ENCODE measurements at places on chromosomes 13 and 19.

DNA sequence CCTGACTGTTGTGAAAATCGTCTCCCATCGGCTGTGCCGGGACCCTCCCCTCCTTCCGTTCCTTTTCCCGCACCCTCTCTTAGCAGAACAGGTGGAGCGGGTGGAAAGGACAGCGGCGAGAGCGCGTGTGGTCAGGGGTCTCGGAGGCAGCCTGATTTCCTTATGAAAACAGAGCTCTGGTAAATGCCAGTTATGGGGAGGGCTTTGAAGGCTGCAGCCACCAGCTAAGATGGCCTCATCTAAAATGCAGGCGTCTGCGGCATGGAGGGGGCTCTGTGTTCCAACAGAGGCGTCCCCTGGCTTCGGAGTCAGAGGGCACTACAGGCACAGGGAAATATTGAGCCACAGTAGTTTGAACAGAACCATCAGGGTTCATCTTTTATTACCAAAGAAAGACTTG lies 93.8 kb upstream of the SOX1 start:
- DNase-seq: no peak

- DNase-seq: no peak
These were observed 6.8 kb upstream of the GRIN3B start for GRCh38 chr19:993361-993830.

GRCh38 chr19:31943191-31943661 lies 402.2 kb upstream of the ZNF507 start:
- DNase-seq: no peak

- no peak for DNase-seq
These were observed 316.0 kb downstream of the FOXO1 start for GRCh38 chr13:40350283-40350992.

- DNase-seq: no peak
These were observed 350.9 kb upstream of the TMTC4 start for GRCh38 chr13:101025519-101025918.

DNA sequence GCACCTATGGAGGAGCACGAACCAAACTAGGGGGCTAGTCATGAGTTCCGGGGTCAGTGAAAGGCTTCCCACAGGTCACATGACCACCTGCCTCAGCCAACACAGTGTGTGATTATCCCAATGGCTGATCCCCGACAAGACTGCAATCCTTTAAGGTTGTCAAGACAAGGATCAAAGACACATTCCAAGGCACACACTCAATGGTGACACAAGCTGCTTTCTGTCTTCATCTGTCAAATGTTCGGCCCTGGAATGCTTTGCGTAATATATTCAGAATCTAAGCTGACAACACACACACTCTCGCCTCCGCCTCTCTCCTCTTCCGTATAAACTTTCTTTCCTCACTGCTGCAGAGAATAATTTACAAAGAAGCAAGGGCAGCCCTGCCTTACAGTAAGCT lies 11.7 kb downstream of the RANBP3 start:
- DNase-seq: no peak

GRCh38 chr19:34733746-34734536 lies at the start of gene ZNF181:
Gene ZNF181, plus strand, starts transcription at chr19:34734243. Its CDS starts 795 bp downstream, at chr19:34735038.
- DNase-seq: peak; percentile 64

DNA sequence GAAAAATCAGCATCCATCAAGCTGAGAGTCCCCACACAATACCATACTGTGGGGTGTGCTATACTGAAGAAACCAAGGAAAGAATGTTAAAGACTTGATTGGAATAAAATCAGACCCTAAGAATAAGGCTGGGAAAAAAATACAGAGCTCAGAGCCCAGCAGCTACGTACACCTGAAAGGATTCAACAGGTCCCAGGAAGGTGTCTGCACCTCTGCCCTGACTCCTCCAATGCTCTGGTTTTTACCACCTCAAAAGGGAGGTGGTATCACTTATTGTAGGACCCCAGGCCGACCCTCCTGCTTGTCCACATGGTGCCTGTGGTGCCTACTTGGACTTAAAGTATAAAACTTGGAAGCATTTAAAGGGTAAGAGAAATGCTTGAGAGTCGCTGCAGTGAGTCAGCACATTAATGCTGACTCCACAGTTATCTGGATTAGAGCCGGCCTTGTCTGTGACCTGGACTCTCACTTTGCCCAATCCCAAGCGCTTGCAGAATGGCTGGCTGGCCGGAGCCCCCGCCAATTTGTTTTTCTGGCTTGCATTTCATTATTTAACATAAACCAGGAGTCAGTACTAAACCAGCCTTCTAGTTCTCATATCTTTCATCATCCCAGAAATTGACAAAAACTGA lies 110.1 kb downstream of the FGF14 start:
- DNase-seq: no peak

GRCh38 chr19:4057931-4058692 lies 8.6 kb downstream of the ZBTB7A start:
- DNase-seq: peak; percentile 41

GRCh38 chr13:50726164-50726563 lies 117.3 kb downstream of the DLEU7 start:
- no peak for DNase-seq

DNA sequence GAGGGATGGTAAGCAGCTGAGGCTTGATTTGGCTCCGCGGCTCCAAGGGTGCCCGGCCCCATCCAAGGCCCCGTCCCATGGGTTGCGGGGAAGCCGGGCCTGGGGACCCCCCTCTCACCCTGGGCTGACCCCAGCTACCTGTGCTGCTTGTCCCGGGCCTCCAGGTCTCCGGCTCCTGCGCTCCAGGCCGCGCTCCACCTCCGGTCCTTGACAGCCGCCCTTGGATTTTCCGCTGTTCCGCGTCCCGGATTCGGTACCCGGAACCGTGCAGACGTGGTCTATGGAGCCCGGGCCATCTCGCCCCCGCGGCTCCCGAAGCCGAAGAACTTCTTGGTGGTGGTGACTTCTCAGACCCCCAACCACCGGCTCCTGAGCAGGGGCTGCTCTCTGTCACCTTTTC lies 48.3 kb upstream of the C1QTNF9B start:
- DNase-seq: no peak

DNA sequence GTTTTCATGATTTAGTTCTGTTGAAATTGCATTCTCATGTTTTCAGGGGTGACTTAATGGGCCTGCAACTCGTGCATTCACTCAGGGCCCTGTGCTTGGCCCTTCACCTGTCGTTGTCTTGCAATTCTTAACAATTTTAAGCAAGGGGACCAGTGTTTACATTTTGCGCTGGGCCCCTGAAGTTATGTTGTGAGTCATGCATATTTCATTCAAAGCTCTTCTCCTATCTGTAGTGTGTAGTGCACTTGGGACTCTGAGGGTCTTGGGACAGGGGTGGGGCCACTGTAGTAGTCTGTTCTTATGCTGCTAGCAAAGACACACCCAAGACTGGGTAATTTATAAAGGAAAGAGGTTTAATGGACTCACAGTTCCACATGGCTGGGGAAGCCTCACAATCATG lies 211.2 kb upstream of the RXFP2 start:
- no peak for DNase-seq

DNA sequence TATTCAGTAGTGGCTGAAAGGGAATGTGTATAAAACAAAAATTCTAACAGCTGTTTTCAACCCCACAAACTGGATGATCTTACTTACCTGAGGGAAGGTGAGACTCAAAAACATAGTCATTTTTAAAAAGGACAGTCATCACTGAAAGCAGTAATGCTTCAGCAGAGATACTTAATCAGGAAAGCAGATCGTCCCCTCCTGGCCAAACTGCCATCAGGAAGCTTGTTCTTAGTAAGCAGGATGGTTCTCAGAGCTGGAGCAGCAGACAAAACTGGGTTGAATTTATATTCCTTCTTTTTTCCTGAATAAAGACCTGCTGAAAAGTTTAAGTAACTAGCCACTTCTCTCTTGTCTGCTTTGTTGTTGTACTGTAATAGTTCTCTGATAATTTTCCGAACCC lies 1156.5 kb downstream of the OLFM4 start:
- no peak for DNase-seq

GRCh38 chr13:71603255-71603654 lies 263.7 kb downstream of the DACH1 start:
- DNase-seq: no peak

DNA sequence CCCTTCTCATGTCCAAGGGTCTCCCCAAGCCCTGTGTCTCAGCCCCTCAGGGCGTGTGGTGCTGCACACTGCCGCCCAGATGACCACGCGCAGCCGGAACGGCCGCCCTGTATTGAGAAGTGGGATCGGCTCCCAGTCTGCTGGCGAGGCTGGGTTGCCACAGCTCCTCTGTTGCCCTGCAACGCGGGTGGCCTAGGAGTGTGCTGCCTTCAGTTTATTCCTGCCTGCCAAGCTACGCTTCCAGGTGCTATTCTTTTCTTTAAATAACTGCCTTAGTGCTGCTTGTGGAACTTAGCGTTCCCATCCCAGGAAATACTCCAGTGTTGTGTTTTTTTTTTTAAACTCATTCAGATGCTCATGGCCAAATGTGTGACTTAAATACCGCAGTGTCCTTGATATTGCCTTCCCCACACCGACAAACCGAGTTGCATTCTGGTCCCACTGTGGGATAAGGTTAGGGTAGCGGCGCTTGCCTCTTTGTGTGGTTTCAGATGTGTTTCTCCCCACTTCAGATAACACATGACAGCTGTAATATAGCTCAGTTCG lies 16.6 kb downstream of the ACTN4 start:
- DNase-seq: no peak

DNA sequence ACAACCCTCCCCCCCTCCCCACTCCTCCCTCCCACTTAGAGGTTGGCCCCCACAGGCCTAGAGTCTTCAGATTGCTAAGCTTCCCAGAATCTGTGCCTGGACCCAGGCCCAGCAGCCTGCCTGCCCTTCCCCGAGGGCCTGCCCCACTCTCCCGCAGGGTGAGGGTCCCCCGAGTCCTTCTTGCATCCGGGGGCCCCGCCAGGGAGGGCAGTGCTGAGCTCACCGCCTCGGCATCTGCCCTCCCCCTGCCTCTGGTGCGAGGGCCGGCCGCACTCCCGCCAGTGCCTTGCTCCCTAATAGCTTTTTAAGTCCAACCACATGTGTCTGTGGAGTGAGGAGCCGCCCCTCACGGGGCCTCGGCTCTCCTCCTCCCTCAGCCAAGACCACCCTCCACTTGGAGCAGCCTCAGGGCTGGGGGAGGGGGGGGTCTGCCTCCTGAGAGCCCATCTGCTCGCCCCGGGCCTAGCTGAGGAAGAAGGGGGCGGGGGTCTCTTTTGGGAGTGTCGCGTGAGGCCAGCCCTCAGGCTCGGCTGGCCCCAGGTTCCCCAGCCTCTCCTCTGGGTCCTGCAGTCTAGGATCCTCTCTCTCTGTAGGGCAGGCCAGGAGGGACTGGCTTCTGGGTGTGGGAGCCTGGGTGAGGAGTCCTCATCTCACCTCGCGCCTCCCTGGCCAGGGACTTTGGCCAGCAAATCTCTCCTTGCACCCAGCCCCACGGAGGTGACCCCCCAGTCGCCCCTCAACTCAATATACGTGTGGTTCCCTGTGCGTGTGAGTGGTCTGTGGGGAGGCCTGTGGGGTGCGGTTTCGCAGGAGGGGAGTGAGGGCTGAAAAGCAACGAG lies 47.2 kb downstream of the LYL1 start:
- no peak for DNase-seq

DNA sequence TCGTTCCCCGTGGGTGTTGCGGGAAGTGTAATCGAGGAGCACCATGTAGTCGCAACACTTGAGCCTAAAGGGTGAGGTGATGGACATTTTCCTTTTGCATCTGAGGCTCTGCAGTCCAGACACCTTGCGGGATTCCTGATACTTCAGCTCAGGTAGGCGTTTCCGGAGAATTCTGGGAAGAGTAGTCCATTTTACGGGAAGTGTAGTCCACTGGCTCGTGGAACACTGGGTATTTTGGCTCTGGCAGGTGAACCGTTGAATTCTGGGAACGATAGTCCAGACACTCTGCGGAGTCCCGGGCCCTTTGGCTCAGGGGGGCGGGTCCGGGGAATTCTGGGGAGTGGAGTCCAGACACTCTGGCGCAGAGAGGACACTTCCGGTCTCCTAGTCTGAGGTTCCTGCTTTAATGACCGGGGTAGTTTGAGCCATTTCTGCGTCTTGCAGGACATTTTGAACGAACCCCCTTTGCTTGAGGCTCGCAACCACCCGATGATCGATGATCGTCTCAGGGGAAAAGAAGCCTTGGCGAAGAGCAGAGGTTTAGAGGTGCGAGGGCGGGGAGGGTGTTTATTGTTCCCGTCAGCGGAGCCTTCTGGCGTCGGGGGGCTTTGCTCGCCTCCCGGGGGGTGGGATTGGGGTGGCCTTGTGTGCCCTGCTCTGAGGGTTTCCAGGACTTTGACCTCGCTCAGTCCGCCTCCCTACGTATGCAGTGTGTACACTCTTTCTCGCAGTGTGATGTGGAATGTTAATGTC lies at the start of gene ZNF223:
Gene ZNF223 (plus strand): TSS at position 387 of the 753 bp plus-strand sequence. CDS start 3,141 bp downstream, outside the sequence.
- DNase-seq: peak; percentile 48

DNA sequence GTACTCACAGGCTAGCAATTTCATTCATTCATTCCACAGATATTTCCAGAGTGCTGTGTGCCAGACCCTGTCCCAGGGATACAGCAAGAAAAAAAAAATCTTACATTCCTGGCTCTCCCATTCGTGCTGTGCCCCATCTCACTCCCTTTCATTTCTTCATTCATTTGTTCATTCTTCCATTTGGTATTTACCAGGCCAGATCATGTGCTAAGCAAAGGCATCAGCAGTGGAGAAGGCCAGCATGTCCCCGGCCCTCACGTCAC lies 2.3 kb downstream of the MAP3K10 start:
- DNase-seq: no peak

GRCh38 chr13:113493315-113493951 lies 2.9 kb upstream of the DCUN1D2 start:
- no peak for DNase-seq

- DNase-seq: no peak
These were observed 151.7 kb downstream of the LHFPL6 start for GRCh38 chr13:39451301-39451700.

GRCh38 chr19:38675611-38676010 lies 28.2 kb downstream of the ACTN4 start:
- DNase-seq: no peak

DNA sequence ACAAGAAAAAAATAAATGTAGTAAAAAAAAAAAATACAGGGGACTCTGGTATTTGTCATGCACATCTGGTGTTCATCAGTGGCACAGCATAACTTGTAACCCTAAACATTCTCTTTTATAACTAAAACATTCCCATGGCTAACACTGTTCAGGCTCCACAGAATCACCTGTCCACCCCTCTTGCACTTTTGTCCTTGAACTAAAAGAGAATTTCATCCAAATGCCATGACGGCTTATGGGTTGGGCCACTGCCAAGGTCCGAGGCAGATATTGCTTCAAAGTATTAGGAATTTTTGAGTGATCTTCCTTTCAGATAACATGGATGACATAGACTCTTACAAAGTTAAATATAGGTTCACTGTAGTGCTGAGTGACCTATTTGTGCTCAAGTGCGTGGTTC lies 25.7 kb upstream of the SERP2 start:
- DNase-seq: no peak

- DNase-seq: no peak
These were observed 423.2 kb downstream of the KLF5 start for GRCh38 chr13:73481886-73482445.

DNA sequence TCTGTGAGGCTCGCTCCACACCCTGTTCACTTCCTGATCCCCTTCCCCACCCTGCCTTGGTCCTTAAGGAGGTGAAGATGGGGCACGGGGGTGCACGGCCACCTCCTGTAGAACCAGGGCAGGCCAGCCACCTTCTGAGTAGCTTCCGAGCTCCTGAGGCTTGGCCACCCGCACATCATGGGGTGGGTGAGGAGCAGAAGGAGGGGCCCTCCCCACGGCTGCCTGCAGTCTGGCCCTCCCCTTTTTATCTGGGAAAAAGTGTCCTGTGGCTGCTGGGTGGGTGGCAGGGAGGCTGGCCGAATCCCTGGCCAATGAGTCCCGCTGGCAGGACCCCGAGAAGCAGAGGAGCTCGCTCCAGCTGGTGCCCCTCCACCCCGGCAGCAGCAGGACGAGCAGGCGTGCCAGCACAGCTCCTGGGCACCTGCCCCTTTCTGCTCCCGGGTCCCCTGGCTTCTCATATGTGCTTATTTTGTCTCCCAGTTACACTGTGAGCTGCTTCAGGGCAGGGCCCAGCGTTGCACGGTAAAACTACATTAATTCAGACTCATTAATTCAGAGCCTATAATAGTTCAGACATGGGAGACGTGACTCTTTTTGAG lies 135.0 kb downstream of the KDM4B start:
- DNase-seq: no peak
